ENCODE measurements at places on chromosomes 11 and 22. TPM values are rescaled to one million over a fixed set of nuclear protein-coding genes. Genes with fewer than 3 reads are reported as not detected.

Gene RASD2
- total RNA-seq: under 0.01 TPM

Gene MISFA
- 0.51 TPM for total RNA-seq

Gene BIRC3
- total RNA-seq: 3.3 TPM

Gene APOA4
- total RNA-seq: not detected

Data from fibroblast of lung (primary cell).